ENCODE measurements at places on chromosomes 6 and 20.

DNA sequence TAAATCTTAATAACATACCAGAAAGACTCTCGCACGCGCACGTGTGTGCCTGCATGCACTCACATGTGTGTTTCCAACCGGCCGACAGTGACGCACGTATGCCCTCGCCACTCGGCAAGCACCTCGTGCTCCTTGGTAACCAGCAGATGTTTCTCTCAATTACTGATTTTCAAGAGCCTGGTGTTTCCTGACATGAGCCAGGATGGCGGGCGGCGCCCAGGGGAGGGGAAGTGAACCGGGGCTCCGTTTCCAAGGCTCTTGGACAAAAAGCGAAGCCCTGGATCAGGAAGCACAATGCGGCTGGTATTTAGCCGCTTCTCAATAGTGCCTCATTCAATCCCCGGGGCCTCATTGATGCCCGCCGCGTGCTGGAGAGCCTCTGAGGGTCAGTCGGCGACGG, 37.7 kb downstream of the PMEPA1 start:
- DNase-seq: no peak

GRCh38 chr20:57006411-57007170, 259.9 kb downstream of the BMP7 start:
- peak; percentile 89 for DNase-seq

GRCh38 chr6:113488061-113488460, 369.1 kb upstream of the MARCKS start:
- peak; percentile 25 for DNase-seq

DNA sequence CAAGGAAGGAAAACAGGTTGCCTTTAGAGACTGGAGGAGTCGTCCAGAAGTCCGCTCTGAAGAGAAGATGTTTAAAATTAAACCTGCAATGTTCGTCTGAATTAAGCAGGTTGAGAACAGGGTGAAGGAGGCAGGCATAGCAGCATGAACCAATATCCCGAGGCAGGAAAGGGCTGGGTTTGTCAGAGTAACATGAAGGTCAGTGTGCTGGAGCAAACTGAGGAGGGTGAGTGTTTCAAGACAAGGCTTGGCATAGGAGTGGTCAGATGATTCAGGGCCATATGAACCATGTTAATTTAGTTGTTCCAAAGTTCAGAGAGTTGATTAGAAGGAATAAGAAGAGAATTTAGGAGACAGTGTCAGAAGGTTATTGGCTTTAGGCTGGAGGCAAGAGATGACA, 93.3 kb downstream of the UTRN start:
- DNase-seq: peak; percentile 38

DNA sequence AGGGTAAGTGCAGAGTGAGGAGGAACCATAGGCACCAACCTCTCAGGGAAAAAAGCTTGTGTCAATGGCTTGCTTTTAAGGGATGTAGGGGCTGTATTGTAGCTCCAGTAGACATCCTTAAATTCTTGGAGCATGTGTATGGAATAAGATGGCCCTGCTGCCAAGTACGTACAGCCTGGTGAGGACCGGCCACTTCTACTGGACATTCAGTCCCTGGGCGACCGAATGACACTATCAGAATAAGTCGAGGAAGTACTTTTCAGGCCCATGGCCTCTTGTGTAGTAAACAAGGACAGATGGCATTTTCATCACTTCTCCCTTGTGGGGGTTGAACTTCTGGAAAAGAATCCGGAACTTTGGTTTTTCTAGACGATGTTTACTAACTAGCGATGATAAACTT, 32.8 kb downstream of the GFRA4 start:
- DNase-seq: no peak

- DNase-seq: peak; percentile 69
Observed at GRCh38 chr6:72624557-72625160, 2.8 kb downstream of the KCNQ5 start.

GRCh38 chr20:32970973-32971300, 33.3 kb downstream of the SUN5 start:
- DNase-seq: no peak
